ENCODE measurements at places on chromosomes 3 and 15.

- no peak for DNase-seq
These were observed 64.2 kb downstream of the MAGI1 start for GRCh38 chr3:65974509-65974908.

GRCh38 chr3:157329551-157329950, 107.1 kb upstream of the PTX3 start:
- no peak for DNase-seq

- DNase-seq: no peak
These were observed 129.2 kb upstream of the IL12A start for GRCh38 chr3:159859424-159859823.

- DNase-seq: no peak
These were observed 210.9 kb upstream of the KCNMB2 start for GRCh38 chr3:178325330-178325729.

GRCh38 chr15:66945842-66946241, 119.6 kb upstream of the SMAD3 start:
- no peak for DNase-seq

DNA sequence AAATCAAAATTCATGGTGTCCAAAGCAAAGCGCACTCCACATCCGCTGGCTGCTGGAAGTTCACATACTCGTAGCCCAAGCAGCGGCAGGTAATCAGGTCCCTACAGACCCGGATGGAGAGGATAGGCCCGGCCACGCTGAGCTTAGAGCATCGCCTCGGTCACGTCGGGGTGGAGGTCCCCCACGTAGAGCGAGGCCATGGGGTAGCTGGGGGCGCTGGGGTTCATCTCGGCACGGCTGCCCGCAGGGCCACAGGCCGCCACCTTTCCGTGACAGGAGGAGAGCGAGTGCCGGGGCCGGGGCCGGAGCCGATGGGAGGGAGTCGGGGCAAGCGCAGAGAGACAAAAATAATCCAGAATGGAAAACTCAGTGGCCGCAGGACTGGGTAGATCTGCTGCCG, 16.1 kb upstream of the STRIT1 start:
- DNase-seq: no peak
